ENCODE measurements at places on chromosomes 6 and 20.

DNA sequence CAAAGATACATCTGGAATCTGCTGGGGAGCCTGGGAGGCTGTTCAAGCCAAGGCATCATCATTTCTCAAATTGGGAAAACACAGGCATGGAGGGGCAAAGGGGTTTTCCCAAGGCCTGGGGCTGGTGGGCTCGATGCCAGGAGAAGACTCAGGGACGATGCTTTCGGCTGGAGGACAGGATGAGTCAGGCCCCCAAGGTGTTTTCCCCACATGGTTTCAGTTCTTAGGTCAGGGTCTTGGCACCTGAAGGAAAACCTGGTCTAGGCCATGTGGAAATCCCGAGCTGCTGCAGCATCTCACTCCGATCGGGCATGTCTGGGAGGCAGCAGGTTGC lies 348.1 kb downstream of the CDC5L start:
- no peak for DNase-seq

GRCh38 chr20:54219751-54220426 lies 12.0 kb downstream of the PFDN4 start:
- no peak for DNase-seq

- no peak for DNase-seq
Measured at GRCh38 chr6:14873101-14873500, 372.8 kb upstream of the JARID2 start.

DNA sequence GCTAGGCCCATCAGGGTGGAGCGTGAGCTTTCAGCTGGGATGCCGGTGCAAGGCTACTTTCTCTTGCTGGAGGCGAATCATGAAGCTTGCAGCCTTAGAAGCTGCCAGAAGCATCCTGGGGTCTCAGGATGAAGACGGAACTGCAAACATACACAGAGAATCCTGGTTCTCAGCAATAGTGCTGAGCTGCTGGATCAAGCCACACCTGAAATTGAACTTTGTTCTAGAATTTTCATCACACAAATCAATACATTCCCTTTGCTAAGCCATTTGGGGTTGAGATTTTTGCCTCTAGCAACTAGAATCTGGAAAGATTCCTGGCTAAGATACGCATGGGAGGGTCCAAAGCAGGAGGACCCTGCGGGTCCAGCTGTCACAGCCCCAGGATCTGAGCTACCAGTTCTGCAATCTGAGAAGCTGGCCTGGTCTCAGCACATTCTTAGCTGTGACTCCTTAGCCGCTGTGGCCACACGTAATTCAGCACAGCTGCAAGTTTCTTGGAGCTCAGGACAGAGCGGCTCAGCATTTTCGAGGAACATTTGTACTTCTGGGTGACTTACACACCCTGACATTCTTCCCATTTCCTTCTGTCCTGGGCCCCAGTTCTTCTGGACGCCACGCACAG lies 6.6 kb upstream of the ARFGAP1 start:
- DNase-seq = peak; percentile 84

DNA sequence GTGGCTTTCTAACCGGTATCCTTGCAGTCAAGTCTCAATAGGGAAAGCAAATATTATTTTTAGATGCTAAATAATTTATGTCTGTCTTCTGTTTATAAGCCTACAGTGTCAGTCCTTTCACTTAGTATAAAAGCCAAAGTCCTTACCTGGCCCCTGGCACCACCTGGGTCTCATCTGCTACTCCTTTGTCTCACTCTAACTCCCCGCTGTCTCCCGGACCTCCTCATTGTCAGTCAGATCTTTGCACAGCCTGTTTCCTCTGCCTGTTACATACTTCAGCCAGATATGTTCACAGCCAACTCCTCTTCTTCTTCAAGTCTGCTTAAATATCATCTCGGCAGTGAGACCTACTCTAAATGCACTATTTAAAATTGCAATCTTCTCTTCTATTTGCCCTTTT lies 84.2 kb downstream of the THEMIS start:
- no peak for DNase-seq

GRCh38 chr20:33394718-33395117 lies 6.6 kb downstream of the CDK5RAP1 start:
- DNase-seq = no peak

DNA sequence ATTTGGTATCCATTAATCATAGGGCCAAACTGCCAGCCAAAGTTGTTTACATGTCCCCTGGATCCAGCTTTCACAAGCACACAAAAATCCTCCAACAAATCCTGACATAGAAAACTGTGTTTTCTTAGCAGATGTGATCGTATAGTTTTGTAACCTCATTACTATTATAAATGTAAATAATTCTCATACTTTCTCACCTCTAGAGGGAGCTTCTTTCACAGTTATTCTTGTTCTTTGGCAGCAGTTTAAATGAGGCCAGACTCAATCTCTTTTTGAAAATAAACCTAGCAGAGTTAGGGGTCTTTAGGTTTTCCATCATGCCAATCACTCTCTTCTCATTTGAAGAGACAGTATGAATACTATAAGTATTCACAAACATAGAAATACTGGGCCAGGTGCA lies 17.0 kb upstream of the ZNF318 start:
- no peak for DNase-seq

- DNase-seq = no peak
Measured at GRCh38 chr6:7805850-7806214, 79.9 kb downstream of the BMP6 start.

GRCh38 chr6:77298283-77298682 lies 165.0 kb downstream of the HTR1B start:
- no peak for DNase-seq

DNA sequence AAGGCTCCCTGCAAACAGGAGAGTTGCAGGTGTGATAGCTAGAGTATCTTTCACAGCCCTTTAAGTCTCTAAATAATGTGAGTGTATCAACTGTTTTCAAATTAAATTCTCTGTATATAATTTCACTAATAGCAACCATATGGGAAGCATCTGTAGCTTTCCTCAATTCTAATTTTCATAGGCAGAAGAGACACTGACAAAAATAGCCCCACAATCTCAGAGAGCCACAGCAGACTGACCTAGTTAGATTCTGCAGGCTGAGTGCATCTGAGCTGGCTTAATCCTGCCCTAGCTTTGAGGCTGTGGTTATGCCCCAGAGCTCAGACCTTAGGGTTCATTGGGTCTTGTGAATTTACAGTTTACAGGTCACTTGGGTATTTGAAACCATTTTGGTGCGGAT lies 63.9 kb downstream of the MAP7 start:
- DNase-seq = no peak

GRCh38 chr6:14645221-14645620 lies 527.6 kb downstream of the CD83 start:
- no peak for DNase-seq

Measured in femur (tissue), 1 donor.